ENCODE measurements at places on chromosomes 12 and 14.

DNA sequence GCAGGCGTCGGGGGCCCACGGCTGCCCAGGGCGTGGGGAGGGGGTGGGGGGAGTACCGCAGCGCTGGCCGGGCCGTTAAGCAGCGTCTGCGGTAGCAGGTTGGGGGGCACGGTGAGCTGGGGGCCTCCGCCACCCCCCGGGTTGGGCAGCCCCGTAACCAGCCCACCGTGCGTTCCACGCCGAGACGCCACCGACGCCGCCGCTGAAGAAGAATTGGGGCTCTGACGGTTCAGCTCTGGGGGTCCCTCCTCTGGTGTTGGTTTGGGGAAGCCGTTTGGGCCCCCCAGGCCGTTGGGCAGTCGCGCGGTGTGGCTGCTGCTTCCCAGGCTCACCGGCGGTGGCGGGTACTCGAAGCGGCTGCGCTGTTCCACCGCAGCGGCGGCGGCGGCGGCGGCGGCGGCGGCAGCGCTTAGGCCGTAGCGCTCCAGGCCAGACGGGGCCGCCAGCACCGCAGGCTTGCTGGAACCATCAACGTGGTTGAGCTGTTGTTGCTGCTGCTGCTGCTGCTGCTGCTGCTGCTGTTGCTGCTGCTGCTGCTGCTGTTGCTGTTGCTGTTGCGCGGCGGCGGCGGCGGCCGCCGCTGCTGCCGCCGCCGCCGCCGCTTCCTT, 1.5 kb downstream of the IRF2BPL start:
- peak overlapping the region; percentile 83 for H3K4me3 ChIP-seq
- DNase-seq: peak; percentile 79
- H3K27me3 ChIP-seq: no peaks in the 10 kb centered on the region
- H3K36me3 ChIP-seq: peaks cover 2% of the 10 kb centered on the region

- no peak for DNase-seq
- H3K27ac ChIP-seq: no peak overlapping the region
- H3K4me1 ChIP-seq: no peaks in the 10 kb centered on the region
- no peaks in the 10 kb centered on the region for H3K27me3 ChIP-seq
- no peak overlapping the region for H3K4me3 ChIP-seq
Measured at GRCh38 chr12:126607867-126608266, 1542.6 kb downstream of the AACS start.

- no peak overlapping the region for H3K27ac ChIP-seq
- no peaks in the 10 kb centered on the region for H3K27me3 ChIP-seq
- H3K4me3 ChIP-seq: no peak overlapping the region
- DNase-seq: peak; percentile 9
Measured at GRCh38 chr14:103149351-103150237, 26.3 kb downstream of the TNFAIP2 start.

- H3K4me3 ChIP-seq: no peak overlapping the region
- no peaks in the 10 kb centered on the region for H3K27me3 ChIP-seq
- no peak overlapping the region for H3K27ac ChIP-seq
- no peaks in the 10 kb centered on the region for H3K36me3 ChIP-seq
- no peaks in the 10 kb centered on the region for H3K4me1 ChIP-seq
Measured at GRCh38 chr12:88805692-88806091, 225.4 kb upstream of the KITLG start.

DNA sequence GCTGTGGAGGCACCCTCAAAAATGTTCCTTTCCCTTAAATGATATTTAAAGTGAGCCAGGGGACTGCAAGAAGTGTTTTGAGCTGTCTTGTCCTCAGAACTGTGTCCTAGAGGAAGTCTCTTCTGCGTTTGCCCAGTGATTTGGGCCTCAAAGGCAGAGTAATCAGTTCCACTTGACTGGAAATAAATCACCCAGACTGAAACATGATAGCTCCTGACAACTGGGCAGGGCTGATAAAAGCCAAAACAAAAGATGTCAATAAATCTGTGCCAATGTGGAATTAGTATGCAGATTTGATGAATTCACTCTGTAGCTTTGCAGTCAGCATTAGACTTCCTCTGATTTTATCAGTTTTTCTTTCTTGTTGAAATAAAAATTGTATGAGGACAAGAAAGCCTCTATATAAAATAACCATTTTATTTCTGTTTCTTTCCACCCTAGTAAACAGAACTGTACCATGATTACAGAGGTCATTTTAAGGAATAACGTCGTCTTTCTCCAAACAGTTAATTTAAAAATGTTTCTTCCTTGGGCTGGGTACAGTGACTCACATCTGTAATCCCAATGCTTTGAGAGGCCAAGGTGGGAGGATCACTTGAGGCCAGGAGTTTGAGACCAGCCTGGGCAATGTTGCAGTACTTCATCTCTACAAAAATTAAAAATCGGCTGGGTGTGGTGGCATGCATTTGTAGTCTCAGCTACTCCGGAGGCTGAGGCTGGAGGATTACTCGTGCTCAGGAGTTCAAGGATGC, 180.8 kb downstream of the ERC1 start:
- H3K27ac ChIP-seq: no peak overlapping the region
- peak; percentile 37 for DNase-seq
- H3K27me3 ChIP-seq: no peaks in the 10 kb centered on the region
- no peaks in the 10 kb centered on the region for H3K4me1 ChIP-seq
- H3K4me3 ChIP-seq: no peak overlapping the region

- H3K27me3 ChIP-seq: peaks cover 4% of the 10 kb centered on the region
- no peaks in the 10 kb centered on the region for H3K4me1 ChIP-seq
- no peak for DNase-seq
- no peaks in the 10 kb centered on the region for H3K36me3 ChIP-seq
- no peak overlapping the region for H3K4me3 ChIP-seq
Measured at GRCh38 chr12:115761784-115762183, 515.7 kb downstream of the MED13L start.

- no peaks in the 10 kb centered on the region for H3K36me3 ChIP-seq
- no peak overlapping the region for H3K27ac ChIP-seq
- no peak for DNase-seq
- H3K27me3 ChIP-seq: no peaks in the 10 kb centered on the region
- H3K4me1 ChIP-seq: no peaks in the 10 kb centered on the region
Measured at GRCh38 chr12:61916831-61917230, 343.4 kb upstream of the USP15 start.

GRCh38 chr12:50579757-50580267, 75.0 kb downstream of the DIP2B start:
- no peaks in the 10 kb centered on the region for H3K4me1 ChIP-seq
- DNase-seq: no peak
- H3K27ac ChIP-seq: no peak overlapping the region
- no peak overlapping the region for H3K4me3 ChIP-seq

DNA sequence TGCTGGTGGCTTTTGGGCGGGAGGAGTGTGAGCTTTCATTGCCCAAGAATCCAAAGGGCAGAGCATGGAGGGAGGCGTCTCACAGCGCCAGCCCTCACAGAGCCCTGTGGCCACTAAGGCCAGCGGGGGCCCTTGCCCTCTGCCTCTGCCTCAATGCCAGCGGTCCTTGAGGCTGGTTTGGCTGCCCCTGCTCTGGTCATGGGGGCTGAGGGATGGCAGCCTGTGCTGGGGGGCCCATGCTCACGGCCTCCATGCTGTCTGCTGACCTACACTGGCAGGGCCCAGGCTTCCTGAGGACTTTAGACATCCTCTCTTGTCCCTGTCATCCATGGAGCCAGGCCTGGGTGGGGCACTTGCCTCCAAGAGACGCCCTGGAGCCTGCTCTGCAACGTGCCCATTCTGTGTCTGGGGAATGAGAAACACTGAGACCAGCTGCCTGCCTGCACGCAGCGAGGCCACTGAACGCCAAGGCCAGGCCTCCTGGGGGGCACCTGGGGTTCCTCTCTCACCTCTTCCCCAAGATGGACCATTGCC, 143.4 kb downstream of the KIF26A start:
- H3K27me3 ChIP-seq: no peaks in the 10 kb centered on the region
- no peaks in the 10 kb centered on the region for H3K36me3 ChIP-seq
- no peak for DNase-seq
- H3K27ac ChIP-seq: no peak overlapping the region
- no peaks in the 10 kb centered on the region for H3K4me1 ChIP-seq

DNA sequence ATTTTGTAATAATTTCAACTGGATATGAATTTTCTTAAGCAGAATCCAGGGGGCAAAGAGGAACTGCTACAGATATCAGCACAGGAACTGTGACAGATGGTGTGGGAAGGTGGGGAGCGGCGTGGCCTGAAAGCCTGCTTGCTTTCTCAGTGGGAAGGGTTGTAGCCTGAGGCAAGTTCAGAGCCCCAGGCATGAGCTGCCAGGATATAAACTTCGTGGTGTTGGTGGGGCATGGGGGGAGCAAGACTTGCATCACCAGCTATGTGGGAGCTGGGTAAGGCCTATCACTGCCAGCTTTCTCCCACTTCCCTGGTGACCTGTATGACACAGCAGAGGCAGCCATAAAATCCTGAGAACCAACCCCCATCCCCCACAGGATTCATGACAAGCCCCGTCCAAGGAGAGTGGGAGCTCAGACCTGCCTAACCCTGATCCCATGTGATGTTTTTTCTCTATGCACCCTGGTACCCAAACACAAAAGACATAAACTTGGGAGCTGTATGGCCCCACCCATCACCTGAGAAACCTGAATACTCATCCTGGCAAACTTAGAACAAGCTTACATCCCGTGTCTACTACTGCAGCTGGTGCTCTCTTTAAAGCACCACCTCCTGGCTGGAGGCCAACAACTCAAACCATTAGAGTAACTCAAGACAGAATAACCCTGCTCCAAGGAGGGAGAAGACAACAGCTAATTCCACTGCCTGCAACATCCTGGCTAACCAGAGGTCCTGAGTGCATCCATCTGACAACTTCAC, 16.5 kb downstream of the CLEC1A start:
- H3K4me1 ChIP-seq: no peaks in the 10 kb centered on the region
- H3K27ac ChIP-seq: no peak overlapping the region
- H3K36me3 ChIP-seq: no peaks in the 10 kb centered on the region

DNA sequence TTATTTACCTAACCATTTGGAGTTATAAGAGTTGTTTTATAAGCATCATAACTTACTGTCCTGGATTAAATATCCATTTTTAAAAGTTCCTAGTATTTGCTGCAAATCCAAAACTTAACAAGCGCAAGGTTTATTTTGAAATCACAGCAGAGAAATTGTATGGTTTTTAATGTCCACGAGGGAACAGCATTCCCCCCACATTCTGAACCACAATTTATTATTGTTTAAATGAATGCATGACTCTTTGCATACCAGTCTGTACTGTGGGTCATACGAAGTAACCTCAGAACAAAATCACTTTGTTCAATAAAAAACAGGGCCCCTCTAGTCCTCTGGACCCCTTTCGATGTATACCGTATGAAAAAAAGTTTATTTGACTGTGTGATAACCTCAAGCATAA, 75.9 kb downstream of the DACT1 start:
- no peak overlapping the region for H3K4me3 ChIP-seq
- no peak overlapping the region for H3K27ac ChIP-seq
- no peaks in the 10 kb centered on the region for H3K36me3 ChIP-seq
- no peaks in the 10 kb centered on the region for H3K27me3 ChIP-seq
- no peaks in the 10 kb centered on the region for H3K4me1 ChIP-seq
- DNase-seq: no peak

- no peaks in the 10 kb centered on the region for H3K36me3 ChIP-seq
- H3K27ac ChIP-seq: no peak overlapping the region
- H3K4me3 ChIP-seq: no peak overlapping the region
- no peaks in the 10 kb centered on the region for H3K27me3 ChIP-seq
- no peaks in the 10 kb centered on the region for H3K4me1 ChIP-seq
Measured at GRCh38 chr14:50954811-50955372, 10.6 kb upstream of the PYGL start.

DNA sequence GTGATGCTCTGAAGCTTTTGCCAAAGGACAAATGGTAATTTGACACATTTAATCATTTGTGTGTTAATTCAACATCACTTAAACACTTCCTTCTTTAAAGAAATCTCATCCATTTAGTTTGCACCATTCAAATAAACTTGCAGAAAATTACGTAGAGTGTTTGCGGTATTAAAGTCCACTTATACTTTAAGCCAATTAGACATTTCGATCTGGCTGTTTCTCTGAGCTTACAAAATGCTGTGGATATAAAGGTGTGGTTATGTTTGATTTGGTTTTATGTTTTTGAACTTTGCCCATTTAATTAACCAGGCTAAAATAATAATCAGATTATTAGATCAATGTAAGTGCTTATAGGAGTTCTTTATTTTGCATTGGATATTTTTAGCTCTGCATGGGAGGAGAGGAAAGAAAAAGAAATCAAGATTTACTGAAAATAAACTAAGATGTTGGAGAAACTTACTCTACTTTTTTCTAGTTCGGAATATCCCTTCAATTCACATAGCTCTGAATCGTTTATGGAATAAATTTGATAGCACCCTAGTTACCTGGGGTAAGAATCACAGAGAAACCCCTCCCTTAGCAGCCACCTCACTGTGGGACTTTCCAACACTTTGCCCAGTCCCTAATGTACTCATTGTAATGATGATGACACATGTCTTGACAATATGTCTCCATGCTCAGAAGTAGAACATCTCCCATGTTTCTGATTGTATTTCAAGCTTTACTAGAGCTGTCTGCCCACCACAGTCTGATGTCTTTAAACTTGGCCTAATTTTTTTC, 268.0 kb downstream of the BTG1 start:
- H3K27me3 ChIP-seq: no peaks in the 10 kb centered on the region
- peak; percentile 90 for DNase-seq

GRCh38 chr14:72608391-72609204, 285.3 kb downstream of the DPF3 start:
- H3K27me3 ChIP-seq: no peaks in the 10 kb centered on the region
- H3K36me3 ChIP-seq: no peaks in the 10 kb centered on the region
- no peaks in the 10 kb centered on the region for H3K4me1 ChIP-seq
- DNase-seq: no peak
- no peak overlapping the region for H3K27ac ChIP-seq
- no peak overlapping the region for H3K4me3 ChIP-seq

- no peaks in the 10 kb centered on the region for H3K4me1 ChIP-seq
- no peak overlapping the region for H3K4me3 ChIP-seq
- no peak overlapping the region for H3K27ac ChIP-seq
- no peaks in the 10 kb centered on the region for H3K36me3 ChIP-seq
Measured at GRCh38 chr12:72836194-72836593, 564.0 kb downstream of the TRHDE start.

- no peaks in the 10 kb centered on the region for H3K4me1 ChIP-seq
- no peak overlapping the region for H3K4me3 ChIP-seq
- H3K36me3 ChIP-seq: no peaks in the 10 kb centered on the region
Measured at GRCh38 chr14:42214981-42215491, 608.4 kb downstream of the LRFN5 start.

- H3K36me3 ChIP-seq: no peaks in the 10 kb centered on the region
- no peak for DNase-seq
Measured at GRCh38 chr12:34097213-34097612, 74.9 kb downstream of the ALG10 start.

- H3K27ac ChIP-seq: peak overlapping the region; percentile 81
- H3K36me3 ChIP-seq: no peaks in the 10 kb centered on the region
- peak overlapping the region; percentile 77 for H3K4me3 ChIP-seq
- no peaks in the 10 kb centered on the region for H3K27me3 ChIP-seq
- peaks cover 3% of the 10 kb centered on the region for H3K4me1 ChIP-seq
- DNase-seq: peak; percentile 62
Measured at GRCh38 chr12:47078733-47079467, 521 bp upstream of the PCED1B start.

GRCh38 chr12:11556682-11557081, 92.8 kb upstream of the ETV6 start:
- no peak overlapping the region for H3K27ac ChIP-seq
- no peaks in the 10 kb centered on the region for H3K36me3 ChIP-seq
- DNase-seq: no peak
- no peaks in the 10 kb centered on the region for H3K27me3 ChIP-seq

- DNase-seq: peak; percentile 67
- H3K36me3 ChIP-seq: no peaks in the 10 kb centered on the region
- H3K4me3 ChIP-seq: no peak overlapping the region
Measured at GRCh38 chr12:127489061-127489460, 777.9 kb upstream of the TMEM132C start.

GRCh38 chr14:102746634-102747438, 30.4 kb upstream of the TRAF3 start:
- H3K4me1 ChIP-seq: no peaks in the 10 kb centered on the region
- H3K4me3 ChIP-seq: no peak overlapping the region
- H3K27ac ChIP-seq: no peak overlapping the region

Measured in small intestine (tissue), 16 donors.